ENCODE measurements at places on chromosomes 2 and 18. TPM values are rescaled to one million over a fixed set of nuclear protein-coding genes. Genes with fewer than 3 reads are reported as not detected.

Gene KIAA2012
- total RNA-seq: not detected

Gene CHRNG
- not detected for total RNA-seq

Gene FSIP2
- not detected for total RNA-seq

Gene TRIM54
- total RNA-seq: 0.24 TPM

Gene EML6
- 0.54 TPM for total RNA-seq

Gene IL36A
- total RNA-seq: not detected

Gene HYCC2
- total RNA-seq: 22.6 TPM

Gene TMEM17
- 0.24 TPM for total RNA-seq

Gene CPLX4
- total RNA-seq: not detected

Gene CAPN13
- not detected for total RNA-seq

Gene ZAP70
- total RNA-seq: 204 TPM

Gene DTNA
- total RNA-seq: 0.66 TPM

Gene SERPINB10
- not detected for total RNA-seq

Gene NPAS2
- total RNA-seq: 7.3 TPM

Gene NXPH2
- total RNA-seq: not detected

Gene LIPG
- total RNA-seq: 0.64 TPM

Gene MYO7B
- total RNA-seq: 0.62 TPM

Gene GREB1
- total RNA-seq: 1.0 TPM

Gene LOXHD1
- total RNA-seq: 0.14 TPM

Gene IL1RL1
- total RNA-seq: 0.18 TPM

Gene TNFRSF11A
- total RNA-seq: 2.7 TPM

Gene CROCC2
- total RNA-seq: not detected

Measured in activated naive CD8-positive, alpha-beta T cell treated with anti-CD3 and anti-CD28 coated beads for 36 hours (primary cell).